ENCODE measurements at places on chromosomes 6 and 20.

DNA sequence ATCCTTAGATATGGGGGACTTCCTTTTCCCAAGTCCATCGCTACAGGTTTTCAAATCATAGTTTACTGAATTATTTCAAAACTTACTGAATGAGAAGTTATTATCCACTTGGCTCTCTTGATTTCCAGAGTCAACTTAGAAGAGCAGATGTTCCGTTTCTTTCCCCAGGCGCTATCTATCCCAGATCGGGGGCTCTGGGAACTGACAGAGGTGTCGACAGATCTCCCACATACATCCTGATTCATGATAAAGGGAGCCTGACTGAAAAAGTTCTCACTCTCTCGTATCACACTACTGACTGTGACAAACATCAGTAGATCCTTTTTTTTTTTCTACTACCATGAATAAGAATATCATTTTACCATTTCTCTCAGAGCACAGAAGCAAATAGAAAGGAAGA, 654.8 kb downstream of the RNF144B start:
- no peak for DNase-seq

DNA sequence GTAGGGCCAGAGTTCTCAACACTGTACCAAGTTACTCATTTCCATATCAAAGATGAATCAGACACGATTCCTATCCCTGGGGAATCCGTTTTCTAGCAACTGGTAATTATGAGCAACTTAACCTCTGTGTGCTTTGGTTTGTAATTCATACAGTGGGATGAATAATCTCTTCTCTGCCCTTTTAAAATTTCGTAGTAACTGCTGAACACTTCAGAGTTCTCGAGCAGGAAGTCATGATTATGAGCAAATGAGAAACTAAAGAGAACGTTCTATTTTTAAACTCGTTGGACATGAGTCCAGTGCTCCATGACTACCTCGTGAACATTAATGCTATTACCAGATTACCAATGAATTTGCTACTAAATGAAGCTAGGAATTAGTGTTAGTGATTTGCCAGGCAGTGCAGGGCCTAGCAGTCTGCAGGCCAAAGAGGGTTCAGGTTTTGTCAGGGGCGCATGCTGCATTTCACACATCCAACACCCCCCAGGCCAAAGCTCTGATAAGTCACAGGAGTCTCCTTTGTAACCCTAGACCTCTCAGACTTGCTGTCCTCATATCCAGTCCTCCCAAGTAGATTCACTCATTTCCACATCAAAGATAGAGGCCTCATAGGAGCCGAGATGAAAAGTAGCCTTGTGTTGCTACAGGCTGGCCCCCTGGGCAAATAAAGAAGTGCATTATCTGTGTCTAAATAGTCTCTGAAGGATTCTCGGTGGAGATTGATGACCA, 45.8 kb upstream of the VSTM2L start:
- DNase-seq, result no peak

- no peak for DNase-seq
Measured at GRCh38 chr6:91538622-91539021, 951.8 kb upstream of the MAP3K7 start.

DNA sequence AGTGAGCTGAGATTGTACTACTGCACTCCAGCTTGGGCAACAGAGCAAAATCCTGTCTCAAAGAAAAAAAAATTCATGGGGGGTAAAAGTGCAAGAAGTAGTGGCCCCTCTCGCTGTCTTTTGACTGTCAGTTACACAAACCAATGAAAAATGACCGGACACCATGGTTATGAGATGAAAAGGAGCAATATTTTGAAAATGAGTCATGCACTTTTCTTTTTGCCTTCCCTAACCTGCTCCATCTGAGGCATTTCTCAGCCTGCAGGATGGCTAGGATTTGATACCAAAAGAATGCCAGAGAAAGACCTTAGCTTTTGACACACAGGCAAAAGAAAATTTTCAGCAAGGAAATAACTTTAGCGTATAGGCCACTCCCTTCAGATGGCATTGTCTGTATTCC, 181.7 kb upstream of the ARID1B start:
- no peak for DNase-seq

DNA sequence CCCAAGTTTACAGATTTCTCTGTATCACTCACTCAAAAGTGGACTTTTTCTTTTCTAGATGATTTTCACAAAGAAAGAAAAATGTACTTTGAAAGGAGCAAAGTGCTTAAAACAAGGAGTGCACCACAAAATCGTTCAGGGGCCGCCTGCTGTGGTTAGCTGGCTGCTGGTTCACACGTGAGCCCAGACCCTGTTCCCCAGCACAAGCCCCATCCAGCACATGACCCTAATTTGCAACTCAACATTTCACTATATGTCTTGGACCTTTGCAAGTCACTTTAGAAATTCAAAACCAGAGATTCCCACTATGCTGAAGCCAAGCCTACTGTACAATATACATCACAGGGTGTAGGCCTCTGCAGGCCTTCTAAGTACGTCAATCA, 95.5 kb upstream of the NHSL1 start:
- DNase-seq, result no peak

- no peak for DNase-seq
Measured at GRCh38 chr6:126541806-126542491, 202.0 kb downstream of the CENPW start.

GRCh38 chr6:13397359-13398068, 69.2 kb upstream of the TBC1D7 start:
- no peak for DNase-seq

DNA sequence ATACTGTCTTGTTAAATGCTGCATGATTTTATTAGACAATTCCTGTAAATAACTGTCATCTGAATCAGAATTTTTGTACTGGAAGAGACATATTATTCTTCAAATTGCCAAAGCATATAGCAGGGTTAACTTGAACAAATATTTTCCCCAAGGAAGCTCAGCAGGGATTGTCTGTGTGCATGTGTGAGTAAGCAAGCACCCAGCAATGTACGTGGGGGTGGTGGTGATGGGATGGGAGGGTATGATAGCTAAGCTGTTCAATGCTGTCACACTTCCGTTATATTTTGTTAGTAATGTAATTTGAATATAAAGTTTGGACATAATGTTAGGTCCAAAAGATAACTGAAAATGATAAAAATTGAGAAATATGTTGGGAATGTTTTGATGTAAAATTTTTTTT, 118.1 kb downstream of the MYB start:
- no peak for DNase-seq

GRCh38 chr6:73391675-73392074, 3.0 kb upstream of the DDX43 start:
- DNase-seq, result no peak

DNA sequence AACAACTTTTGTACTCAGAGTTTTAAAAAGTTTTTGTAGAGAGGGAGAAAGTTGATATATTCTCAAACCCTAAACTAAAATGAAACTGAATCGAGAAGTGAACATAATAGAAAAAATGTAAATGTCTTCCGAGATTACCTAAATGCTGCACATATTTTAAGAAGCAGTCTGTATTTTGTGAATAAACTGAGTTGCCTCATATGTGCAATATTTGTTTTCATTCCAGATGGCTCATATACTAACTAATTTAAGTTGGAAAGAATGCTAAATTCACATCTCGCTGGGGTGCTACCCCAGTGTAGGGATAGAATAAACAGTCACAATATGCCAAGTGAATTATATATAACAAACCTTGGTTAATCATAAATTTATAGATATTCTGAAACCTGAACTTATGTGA, 285.9 kb upstream of the THEMIS start:
- DNase-seq, result no peak

GRCh38 chr6:84766799-84767525, 2.6 kb upstream of the TBX18 start:
- DNase-seq, result no peak

DNA sequence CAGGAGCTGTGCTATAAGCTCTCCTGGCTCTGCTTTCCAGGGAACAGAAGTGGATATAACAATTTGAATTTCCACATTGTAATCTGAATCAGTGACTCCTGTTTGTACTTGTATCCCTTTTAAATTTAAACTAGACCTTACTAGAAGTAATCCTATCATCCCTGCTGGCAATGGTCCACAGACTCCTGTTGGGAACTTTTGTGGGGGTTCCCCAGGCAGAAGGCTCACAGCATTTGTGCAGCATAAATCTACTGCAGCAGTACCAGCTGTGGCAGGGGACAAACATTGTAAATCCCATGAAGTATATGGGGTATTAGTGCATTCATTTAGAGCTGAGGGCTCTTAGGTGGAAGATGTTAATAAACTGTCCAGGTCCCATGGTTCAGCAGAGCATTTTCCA, 12.0 kb upstream of the PDCD2 start:
- no peak for DNase-seq

GRCh38 chr6:54291738-54292137, 16.5 kb upstream of the TINAG start:
- DNase-seq, result no peak

- no peak for DNase-seq
Measured at GRCh38 chr20:42957704-42958095, 232.0 kb downstream of the PTPRT start.

DNA sequence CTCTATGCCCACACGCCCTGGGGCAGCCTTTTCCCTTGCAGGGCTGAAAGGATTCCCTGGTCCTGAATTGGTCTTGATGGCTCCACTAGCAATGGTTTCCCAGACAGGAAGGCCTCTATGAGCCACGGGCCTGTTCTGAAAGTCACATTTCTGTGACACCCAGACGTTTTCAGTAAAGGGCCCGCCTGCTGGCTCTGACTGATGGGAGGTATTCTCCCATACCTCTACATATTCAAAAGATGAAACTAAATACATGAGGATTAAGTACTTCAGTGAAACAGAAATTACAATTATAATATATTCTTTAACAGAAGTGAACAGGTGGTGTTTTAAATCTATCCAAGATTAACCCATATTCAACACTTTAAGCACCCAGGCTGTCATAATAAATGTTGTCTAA, 629.8 kb downstream of the CDH26 start:
- no peak for DNase-seq

GRCh38 chr6:145878591-145879295, 64.1 kb upstream of the FBXO30 start:
- no peak for DNase-seq

DNA sequence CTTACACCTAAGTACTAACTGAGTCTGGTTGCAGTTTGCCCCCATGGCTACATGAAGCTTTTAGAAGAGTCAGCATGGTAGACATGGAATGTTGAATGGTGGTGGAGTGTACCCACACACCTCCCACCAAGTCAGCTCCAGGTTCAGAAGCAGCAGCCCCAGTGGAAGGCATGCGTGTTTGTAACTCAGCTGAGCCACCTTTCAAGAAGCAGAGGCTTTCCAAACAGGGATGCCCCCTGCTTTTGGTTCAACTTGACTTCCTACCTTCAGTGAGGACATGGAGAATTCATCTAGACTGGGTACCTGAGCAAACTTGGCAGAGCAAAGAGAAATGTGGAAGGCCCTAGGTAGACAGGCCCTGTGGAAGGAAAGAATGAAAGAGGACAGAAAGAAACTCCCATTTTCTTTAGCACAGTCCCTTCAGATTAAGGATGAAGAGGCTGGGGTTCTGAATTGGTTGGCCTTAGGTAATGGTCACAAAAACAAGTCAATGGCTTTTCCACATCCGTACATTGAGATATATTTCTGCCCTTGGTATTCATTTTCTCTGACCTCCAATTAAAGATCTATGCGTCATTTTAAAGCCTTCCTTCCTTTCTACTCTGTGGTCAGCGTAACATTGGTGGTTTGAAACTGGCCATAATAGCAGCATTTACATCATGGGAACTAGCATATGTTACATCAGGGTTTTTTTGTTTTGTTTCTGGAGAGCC, 53.2 kb downstream of the HFE start:
- DNase-seq, result no peak

GRCh38 chr6:43547222-43547621, 28.6 kb downstream of the XPO5 start:
- no peak for DNase-seq

DNA sequence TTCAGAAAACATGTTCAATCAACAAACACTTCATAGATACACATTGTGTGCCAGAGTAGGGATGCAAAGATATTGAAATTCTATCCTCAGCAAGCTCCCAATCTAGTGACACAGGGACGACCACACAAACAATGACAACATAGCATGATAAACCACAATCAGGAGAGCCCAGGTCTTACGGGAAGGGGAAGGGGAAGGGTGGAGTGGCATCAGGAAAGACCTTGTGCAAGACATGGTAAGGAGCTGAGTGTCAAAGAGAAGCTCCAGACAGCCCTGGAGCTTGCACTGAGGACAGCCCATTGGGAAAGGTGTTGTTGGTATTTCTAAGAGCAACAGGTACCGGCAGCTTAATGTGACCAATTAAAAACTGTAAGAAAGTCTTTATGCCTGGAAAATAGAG, 103.6 kb downstream of the PDE7B start:
- DNase-seq, result no peak

DNA sequence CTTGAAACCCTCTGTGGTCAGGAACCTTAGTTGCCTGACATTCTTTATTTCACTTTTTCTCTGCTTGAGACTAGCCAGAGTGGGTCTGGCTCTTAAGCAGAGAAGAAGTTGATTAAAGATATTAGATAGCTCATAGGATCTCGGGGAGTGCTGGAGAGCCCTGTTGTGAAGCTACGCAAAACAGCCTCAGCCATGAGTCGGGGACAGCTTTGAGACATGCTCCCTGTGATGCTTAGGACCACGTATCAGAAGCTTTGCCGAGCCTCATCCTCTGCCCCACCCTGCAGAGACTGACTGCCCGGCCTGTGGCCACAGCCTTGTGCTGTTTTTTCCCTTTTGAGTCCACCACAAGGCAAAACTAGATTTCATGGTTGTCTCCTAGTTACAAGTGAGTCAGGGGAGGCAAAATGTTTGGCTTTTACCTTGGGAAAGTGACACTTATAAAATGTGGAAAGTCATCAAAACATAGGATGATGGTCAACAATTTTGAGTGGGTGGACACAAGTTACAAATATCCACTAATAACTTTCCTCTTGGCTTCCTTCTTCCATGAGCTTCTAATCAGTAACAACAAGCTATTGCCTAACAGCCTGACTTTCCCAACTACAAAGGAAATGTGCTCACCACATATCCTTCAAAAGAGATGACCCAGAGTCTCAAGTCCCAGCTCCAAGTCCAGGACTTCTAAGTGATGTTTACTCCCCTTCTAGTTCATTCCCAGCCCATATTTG, 108.4 kb downstream of the JAG1 start:
- no peak for DNase-seq

- no peak for DNase-seq
Measured at GRCh38 chr6:123747515-123747914, 56.1 kb upstream of the NKAIN2 start.

- DNase-seq, result no peak
Measured at GRCh38 chr6:78995346-78995745, 82.7 kb downstream of the PHIP start.

DNA sequence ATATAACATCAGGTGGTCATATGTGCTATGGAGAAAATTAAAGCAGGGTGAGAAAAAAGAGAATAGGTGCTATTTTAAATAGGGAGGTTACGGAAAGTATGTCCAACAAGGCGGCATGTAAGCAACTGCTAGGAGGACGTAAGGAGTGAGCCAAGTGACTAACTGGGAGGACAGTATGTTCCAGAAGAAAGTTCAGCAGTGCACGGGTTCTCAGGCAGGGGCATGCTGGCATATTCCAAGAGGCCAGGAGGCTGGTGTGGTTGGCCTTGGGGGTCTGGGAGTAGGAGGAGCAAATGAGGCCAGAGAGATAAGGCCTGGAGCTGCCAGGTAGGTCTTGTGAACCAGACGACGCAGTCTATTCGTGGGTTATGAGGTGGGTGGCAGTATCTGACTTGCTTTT, 112.4 kb downstream of the ARMC2 start:
- no peak for DNase-seq

GRCh38 chr6:47028835-47029360, 13.2 kb downstream of the ADGRF1 start:
- DNase-seq, result no peak

- no peak for DNase-seq
Measured at GRCh38 chr6:165716886-165717285, 53.8 kb upstream of the PDE10A start.

GRCh38 chr6:160417146-160417545, 69.0 kb downstream of the SLC22A3 start:
- DNase-seq, result no peak

Measured in activated T-helper 1 cell treated with anti-CD3 and anti-CD28 coated beads, Interleukin-2, amount 50 U/mL, for 16 hours (primary cell).